ENCODE measurements at places on chromosomes 6 and 20.

GRCh38 chr6:72519871-72520270, 102.0 kb upstream of the KCNQ5 start:
- no peak for DNase-seq

- DNase-seq: no peak
These were observed 254.4 kb downstream of the NRN1 start for GRCh38 chr6:5752391-5752680.

GRCh38 chr6:158565122-158565429, 5.2 kb downstream of the TMEM181 start:
- no peak for DNase-seq

- no peak for DNase-seq
These were observed 192.9 kb downstream of the PLCB4 start for GRCh38 chr20:9261781-9262180.

DNA sequence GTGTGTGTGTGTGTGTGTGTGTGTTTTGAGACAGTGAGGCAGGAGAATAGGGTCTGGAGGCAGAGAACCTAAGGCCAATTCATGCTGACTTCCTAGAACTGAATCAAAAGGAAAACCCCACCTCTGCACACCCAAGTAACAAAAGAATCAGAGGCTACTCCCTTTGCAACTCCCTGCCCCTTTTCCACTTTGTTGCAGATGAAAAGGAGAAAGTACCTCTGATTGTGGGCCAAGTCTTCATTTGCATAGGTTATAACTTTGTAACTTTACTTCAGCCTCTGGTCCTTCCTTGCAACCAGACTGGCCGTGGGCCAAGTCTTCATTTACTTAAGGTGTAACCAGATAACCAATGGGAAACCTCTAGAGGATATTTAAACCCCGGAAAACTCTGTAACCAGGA, 168.8 kb downstream of the EYA2 start:
- no peak for DNase-seq

DNA sequence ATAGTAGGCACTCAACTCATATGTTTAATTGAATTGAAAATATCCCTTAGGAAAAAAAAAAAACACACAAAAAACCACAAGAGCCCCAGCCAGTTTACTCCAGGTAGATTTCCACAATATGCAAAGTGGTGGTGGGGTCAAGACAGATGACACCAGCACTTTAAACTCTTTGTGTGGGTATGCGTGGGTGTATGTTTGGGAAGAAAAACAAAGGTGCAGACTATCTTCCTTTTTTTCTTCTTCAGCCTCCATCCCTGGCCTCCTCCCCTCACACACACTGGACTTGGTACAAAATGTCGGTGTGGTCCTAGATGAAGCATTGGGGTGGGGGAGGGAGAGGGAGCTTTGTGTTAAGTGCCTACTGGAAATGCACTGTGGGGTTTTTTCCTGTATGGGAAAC, 42.2 kb upstream of the CDKAL1 start:
- no peak for DNase-seq

GRCh38 chr6:96162711-96163120, 146.9 kb downstream of the FUT9 start:
- DNase-seq: no peak

DNA sequence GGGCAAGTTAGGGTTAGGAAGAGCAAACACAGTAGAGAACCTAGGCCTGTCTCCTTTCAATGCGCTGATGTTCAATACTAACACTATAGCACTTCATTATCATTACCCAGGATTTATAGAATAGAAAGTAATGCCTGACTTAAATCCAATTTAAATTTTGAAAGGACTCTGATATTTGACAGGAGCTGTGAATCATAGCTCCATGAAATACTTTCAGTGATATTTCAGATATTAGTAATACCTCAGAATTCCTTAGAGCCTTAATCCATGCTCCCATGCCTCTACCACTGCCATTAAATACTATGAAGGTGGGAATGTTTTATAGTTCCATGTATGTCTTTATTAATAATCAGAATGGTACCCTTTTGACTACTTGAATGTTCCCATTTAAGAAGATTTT, 530.2 kb downstream of the BCKDHB start:
- DNase-seq: no peak

GRCh38 chr6:6915219-6915618, 192.5 kb upstream of the RREB1 start:
- DNase-seq: no peak

DNA sequence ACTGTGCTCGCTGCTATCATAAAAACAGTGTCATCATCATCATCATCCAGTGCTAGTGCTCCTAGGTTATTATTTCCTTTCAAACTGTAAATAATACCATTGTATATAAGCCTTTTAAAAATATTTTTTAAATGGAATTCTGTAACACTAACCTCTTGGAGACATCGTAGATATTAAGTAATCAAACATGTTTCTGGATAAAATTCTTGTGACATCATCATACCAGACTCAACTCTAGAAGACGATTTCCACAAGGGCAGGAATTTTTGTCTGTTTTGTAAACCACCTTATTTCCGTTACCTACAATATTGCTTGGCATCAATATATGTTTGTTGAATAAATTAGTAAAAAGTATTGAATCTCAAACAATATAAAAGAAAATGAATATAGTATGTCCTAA, 40.4 kb downstream of the EPB41L2 start:
- DNase-seq: no peak

GRCh38 chr6:22392711-22393110, 95.9 kb upstream of the PRL start:
- no peak for DNase-seq

GRCh38 chr6:136553166-136553787, 3.1 kb upstream of the MAP7 start:
- DNase-seq: no peak

- DNase-seq: no peak
These were observed 6.2 kb downstream of the GUCA1A start for GRCh38 chr6:42179261-42179944.

GRCh38 chr6:46918806-46919205, 2.9 kb downstream of the ADGRF5 start:
- DNase-seq: no peak

DNA sequence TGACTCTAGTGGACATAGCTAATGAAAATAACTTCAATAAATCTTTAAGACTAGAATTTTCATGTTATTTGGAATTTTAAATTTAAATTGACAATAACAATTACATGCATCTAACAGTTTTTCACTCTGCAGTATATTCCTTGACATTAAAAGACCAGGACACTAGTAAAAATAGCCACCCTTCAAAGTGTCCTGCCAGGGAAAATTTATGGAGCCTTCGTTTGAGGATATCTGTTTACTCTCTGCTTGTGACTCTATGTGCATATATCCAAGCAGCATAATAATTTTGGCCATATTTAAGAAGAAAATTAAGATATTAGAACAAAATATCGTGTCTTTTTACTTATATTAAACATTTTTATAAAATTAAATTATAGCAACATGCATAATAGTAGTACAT, 58.8 kb upstream of the NKAIN2 start:
- DNase-seq: no peak

- DNase-seq: no peak
These were observed 14.8 kb downstream of the PMEPA1 start for GRCh38 chr20:57695012-57695411.

DNA sequence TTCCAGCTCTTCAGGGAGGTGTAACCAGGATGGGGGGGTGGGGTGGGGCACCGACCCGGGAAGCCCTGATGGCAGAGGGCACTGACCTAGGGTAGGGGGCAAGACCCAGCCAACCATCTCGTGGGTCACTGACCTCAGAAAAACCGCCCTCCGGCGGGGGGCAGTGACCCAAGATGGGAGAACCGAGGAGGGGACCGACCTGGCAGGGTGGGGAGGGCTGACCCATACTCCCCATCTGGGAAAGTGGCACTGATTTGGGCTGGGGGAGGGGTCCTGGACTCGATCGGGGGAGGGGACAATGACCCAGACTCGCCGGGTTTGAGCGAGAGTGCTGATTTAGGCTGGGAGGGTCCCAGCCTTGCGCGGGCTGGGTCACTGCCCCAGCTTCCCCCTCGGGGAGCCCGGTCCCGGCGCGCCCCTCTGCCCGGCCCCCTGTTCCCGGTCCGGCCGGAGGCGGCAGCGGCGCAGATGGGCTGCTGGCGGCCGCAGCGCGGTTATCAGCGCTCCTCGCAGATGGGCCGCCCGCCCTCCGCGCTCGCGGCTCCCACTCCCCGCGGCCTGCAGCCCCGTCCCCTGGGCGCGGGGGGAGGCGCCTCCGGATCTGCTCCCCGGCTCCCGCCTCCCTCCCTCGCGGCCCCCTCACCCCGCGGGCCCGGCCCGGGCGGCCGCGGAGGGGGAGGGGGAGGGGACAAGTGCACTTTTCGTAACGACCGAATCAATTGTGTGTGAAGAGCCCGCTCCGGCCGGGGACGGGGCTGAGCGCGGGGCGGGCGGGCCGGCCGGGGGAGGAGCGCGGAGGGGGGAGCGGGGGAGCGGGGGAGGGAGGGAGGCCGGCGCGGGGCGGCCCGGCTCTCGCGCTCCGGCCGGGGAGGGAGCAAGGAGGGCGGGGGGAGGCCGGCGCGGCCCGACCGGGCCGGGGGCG, 2.2 kb downstream of the NOL4L start:
- DNase-seq: no peak
